ENCODE measurements at places on chromosomes 12 and 14. TPM values are rescaled to one million over a fixed set of nuclear protein-coding genes. Genes with fewer than 3 reads are reported as not detected.

TAS2R43 gene
- 0.63 TPM for polyA plus RNA-seq

GRCh38 chr12:257521-258321 lies 4.9 kb downstream of the SLC6A13 start:
- DNase-seq: no peak

GRCh38 chr14:95649230-95649629 lies 37.0 kb upstream of the TCL1B start:
- no peak for DNase-seq

CDKN1B gene
- polyA plus RNA-seq: 61.6 TPM

- DNase-seq: no peak
These were observed 31.8 kb upstream of the LRRC10 start for GRCh38 chr12:69642531-69642930.

SIX6 gene
- not detected for polyA plus RNA-seq

OVCH1 gene
- 0.78 TPM for polyA plus RNA-seq

DNA sequence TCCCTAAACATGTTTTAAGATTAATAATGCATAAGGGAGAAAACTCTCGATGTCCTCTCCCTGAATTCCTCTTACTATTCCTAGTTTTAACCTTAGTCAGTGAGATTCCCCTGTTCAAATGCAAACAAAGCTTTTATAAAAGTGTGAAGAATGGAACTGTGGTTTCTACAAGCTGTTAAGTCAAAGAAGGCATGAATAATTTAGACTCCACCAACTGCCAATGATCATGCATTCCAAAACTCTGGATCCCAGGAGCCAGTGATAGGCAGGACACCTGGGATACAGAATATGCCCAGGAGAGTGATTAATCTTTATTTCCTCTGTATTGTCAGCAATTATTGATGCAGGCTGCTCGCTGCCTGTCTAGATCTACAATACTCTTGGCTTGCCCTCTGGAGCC lies 190.3 kb upstream of the ATF7IP start:
- DNase-seq: no peak

DNA sequence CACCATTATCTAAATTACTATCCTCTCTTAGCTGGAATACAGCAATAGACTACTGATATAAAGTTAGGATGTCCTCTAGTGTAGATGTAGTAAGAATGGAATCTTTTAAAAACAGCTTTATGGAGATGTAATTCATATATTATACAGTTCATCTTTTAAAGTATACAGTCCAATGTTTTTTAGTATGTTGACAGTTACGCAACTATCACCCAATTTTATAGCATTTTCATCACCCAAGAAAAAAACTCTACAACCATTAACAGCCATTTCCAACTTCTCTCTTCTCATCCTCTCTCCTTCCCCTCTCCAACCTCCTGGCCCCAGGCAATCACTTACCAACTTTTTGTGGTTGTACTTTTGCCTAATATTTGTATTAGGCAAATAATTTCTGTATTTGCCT lies 22.6 kb downstream of the EPYC start:
- no peak for DNase-seq

All from left kidney (tissue), 8 donors.